ENCODE measurements at places on chromosomes 11 and 22.

- no peak for DNase-seq
These were observed 41.5 kb downstream of the CSTPP1 start for GRCh38 chr11:46978005-46978491.

GRCh38 chr11:71064702-71065515 lies 187.5 kb downstream of the SHANK2 start:
- DNase-seq, result no peak

GRCh38 chr11:82719361-82720105 lies 14.1 kb downstream of the FAM181B start:
- DNase-seq, result no peak

- DNase-seq, result no peak
These were observed 73.5 kb downstream of the ADM start for GRCh38 chr11:10378362-10378761.

DNA sequence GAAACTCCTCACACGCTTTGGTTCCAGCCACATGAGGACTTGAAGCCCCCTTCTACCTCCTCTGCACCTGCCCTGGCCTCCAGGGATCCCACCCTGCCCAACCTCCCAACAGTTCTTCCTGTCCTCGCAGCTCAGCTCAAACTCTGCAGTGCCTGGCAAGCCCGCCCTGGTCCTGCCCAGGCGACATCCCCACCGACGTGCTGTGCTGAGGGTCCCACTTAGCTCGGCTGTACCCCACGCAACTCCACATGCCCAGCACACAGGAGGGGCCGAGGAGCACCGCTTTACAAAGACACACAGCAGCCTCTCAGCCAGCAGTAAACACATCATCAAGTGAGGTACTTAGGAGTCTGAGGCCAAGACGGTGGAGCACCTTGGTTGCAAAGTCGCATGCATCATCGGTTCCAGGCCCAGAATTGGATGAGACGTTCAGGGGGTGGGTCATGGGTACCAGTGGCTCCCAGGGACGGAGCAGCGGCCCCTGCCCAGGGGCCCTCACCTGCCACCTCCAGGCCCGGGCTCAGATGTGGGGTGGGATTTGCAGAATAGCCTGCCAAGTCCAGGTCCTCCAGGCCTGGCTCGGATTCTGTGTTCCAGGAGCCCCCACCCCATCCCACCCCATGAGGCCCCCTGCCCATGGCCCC lies 72.6 kb downstream of the CELSR1 start:
- no peak for DNase-seq
